ENCODE measurements at places on chromosomes 2 and 18.
A peak's percentile ranks its signal among the peaks of the same experiment; 100 is the strongest.

DNA sequence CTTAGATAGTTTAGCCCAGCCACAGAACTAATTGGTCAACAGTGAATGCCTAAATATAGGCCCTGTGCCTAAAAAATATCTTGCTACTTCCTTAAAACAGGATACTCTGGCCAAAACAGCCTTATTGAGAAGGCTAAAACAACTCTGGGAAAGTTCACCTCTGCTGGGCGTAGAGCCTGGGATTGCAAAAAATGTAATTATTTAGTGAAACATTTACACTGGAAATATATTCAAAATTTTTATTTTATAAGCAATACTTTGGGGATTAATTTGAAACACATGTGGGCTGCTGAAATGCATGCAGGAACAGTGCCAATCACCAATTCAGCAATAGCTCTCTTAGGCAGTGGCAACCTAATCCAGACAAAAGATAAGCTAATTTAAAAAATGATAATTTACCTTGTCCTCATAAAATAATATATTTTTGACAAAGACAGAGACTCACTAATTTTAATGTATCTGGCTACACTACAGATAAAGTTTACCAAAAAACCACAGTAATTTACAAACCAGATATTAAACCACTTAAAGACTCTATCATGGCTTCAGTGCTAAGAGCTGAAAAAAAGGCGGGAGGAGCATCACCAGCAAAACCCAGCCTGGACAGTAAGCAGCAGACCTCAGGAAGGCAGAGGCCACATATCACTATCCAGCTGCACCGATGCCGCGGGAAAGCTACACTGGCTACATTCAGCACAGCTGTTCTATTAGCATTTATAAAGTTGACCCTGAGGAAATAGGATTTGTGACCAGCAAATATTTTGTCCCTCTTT is 18.5 kb downstream of the TRAK2 start:
- peak; percentile 36 for DNase-seq

GRCh38 chr18:5868218-5868854 is 27.0 kb downstream of the TMEM200C start:
- DNase-seq = peak; percentile 55

DNA sequence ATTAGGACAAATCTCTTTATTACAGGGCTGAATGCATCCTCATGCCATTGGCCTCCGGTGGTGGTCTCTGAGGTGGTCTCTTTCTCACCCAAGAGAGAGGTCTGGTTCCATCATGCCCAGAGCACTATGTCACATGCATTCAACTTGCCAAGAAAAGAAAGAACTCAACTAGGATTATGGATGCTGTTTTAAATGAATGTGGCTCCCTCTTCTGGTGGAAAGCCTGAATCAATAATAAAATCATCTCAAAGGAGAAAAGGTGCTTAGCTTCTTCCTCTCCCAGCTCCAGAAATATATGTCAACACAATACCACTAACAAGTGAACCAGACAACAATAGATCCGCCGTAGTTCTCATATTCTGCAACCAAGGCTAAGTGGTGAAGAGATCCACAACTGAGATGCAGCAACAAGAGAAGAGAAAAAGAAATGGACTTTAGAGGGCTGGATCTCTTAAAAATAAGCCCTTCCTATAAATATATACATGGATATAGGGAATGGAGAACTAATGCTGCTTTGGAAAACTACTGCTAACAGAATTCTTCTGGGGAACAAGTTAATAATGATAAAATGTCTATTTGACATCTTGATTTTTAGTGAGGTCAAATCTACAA is 396.8 kb downstream of the NCKAP5 start:
- no peak for DNase-seq

DNA sequence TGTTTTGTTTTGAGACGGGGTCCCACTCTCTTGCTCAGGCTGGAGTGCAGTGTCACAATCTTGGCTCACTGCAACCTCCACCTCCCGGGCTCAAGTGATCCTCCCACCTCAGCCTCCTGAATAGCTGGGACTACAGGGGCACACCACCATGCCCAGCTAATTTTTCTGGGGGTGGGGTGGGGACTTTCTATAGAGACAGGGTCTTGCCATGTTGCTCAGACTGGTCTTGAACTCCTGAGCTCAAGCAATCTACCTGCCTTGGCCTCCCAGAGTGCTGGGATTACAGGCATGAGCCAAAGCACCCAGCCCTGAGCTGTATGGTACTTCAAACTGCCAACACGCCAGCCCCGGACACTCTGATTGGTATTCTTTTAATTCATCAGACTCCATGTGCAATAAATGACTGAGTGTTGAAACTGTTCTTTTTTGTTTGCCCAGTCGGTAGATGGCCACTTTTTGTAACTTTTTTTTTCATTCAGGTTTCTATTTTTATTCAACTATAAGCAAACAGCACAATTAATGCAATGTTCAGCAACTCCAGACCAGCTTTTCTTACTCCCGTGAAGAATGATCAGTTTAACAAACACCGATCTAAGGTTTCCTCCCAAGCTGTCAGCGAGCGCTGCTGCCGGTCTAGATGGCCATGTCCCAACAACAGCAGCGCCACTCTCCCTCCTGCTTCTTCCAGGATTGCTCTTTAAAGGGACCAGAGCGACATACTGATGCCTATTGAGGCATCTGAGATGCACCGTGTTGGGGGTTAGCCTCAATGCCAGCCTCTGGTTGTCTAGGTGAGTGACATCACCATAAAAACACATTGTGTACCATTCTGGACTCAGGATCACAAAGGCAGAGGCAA is 12.5 kb upstream of the TGOLN2 start:
- DNase-seq = no peak

GRCh38 chr2:28779001-28779400 is 27.4 kb downstream of the PPP1CB start:
- DNase-seq = no peak

GRCh38 chr2:37869771-37870170 is 55.3 kb upstream of the RMDN2 start:
- no peak for DNase-seq

GRCh38 chr18:26268454-26268853 is 42.2 kb downstream of the TAF4B start:
- no peak for DNase-seq

DNA sequence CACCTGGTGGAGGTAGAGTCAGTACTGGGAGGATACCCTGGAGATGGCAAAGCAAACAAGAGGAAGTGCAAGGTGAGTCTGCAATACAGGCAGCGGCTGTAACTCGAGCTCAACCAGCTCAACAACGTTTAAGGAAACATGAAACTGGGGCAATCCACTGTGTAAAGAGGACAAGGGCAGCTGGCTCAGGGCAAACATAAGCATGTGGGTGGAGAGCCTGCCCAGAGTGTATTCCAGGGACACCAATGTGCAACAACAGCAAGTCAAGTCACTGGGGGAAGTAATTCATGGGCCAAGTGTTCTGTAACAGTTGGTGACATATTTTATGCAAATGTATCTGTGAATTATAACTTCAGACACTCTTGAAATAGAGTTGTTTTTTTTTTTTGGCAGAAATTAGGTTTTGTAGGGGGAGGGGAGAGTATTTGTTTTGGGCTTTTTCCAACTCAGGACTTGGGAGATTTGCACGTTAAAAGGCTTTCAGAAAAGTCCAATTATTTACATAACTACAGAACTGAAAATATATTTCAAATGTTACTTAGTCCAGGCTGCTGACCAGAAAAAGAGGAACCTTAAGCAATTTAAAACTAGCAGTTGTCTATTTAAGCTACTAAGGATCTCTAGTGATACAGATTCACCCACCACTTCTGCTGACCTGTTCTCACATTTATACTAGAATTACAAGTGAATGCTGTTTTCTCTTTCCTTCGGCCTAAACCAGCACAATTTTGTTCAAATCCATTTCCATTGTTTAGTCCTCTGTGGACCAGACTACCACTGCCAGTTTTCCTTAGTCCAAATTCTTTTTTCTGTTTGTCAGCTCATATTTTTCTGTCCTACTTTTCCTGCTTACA is 18.6 kb downstream of the NRXN1 start:
- DNase-seq = no peak

DNA sequence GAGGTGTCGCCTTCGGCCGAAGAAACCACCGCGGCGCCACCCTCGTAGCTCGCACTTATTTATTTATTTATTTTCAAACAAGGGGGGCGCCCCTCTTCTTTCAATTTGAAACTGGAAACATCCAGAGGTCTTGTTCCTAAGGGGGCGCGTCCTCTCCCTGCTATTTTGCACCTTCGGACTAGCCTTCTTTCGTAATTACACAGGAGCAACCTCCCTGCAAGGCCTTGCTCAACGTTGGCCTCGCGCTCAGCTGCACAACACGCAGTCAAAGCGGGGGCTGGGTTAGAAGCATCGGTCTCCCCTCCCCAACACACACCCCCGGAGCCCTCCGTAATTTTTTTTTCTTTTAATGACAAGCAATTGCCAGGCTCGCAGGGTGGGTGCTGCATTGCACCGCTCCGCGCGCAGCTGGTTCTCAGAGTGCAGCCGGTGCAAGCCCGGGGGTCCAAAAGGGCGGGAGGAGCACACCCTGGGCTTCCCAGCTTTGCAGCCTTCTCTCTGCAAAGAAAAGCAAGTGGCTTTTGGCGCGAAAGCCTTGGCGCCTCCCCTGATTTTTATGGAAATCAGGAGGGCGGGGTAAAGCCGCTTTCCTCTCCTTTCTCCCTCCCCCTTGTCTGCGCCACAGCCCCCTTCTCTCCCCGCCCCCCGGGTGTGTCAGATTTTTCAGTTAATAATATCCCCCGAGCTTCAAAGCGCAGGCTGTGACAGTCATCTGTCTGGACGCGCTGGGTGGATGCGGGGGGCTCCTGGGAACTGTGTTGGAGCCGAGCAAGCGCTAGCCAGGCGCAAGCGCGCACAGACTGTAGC is at the start of gene MYCN:
Gene MYCN, plus strand, starts transcription at position 697 of the 807 bp plus-strand sequence. CDS start 1,515 bp downstream, outside the sequence.
- DNase-seq = no peak

GRCh38 chr2:24164416-24164973 is 10.4 kb upstream of the FAM228A start:
- DNase-seq = no peak

DNA sequence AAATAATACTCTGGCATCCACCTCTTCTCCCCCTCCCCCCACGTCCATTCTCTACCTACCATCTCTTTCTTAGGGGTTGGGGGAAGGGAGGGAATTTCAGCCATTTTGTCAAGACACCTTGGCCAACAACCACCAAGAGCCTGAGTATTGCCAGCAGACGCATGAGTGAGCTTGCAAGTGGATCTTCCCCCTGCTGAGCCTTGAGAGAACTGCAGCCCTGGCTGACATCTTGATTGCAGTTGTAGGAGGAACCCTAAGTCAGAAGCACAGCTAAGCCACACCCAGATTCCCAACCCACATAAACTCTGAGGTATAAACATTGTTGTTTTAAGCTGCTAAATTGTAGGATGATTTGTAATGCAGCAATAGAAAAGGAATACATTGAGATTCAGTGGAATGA is 165.6 kb downstream of the TMEFF2 start:
- DNase-seq = no peak

- DNase-seq = peak; percentile 62
Measured at GRCh38 chr18:48777026-48777743, 173.6 kb downstream of the SMAD7 start.

DNA sequence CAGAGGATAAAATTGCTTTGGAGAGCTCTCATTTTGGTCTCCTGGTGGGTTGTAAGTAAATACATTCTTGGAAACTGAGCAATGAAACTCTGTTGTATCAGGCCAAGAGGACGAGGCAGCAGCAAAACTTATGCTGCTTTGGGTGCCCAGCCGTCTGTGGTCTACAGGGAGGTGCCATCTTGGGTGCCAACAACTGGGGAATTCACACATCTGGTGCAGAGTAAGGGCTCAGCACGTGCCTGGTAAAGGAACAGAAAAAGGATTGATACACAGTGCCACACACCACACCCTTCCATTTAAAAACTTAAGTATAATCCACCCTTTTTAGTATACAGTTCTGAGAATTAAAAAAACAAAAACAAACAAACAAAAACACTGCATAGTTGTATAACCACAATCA is 221.9 kb downstream of the TSN start:
- no peak for DNase-seq

GRCh38 chr2:146295080-146295670 is 1549.7 kb upstream of the ACVR2A start:
- no peak for DNase-seq

GRCh38 chr2:60504049-60504448 is 49.4 kb downstream of the BCL11A start:
- peak; percentile 51 for DNase-seq

DNA sequence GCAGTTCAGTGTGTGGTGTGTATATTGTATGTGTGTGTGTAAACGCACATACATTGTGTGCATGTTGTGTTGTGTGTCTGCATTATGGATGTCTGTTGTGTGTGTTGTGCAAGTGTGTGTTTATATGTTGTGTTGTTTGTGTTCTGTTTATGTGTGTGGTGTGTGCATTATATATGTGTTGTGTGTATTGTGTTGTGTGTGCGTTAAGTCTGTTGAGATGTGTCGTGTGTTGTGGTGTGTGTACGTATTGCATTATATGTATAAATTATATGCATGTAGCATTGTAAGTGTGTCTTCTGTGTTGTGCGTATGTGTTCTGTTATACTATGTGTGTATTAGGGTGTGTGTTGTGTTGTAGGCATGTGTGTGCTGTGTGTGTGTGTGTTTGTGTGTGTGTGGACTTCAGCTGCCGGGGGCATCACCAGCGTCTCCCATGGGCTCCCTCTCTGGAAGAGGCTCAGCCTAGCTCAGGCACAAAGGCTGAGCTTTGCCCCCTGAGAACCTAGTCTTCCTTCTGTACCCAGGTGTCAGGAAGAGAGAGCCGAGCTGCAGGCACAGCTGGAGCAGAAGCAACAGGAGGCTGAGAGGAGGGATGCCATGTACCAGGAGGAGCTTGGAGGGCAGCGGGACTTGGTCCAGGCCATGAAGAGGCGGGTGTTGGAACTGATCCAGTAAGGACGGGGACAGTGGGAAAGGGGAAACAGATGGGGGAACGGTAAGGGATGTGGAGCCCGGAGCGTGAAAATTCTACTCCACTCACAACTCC is 13.7 kb downstream of the RUFY4 start:
- DNase-seq = no peak

- DNase-seq = no peak
Measured at GRCh38 chr2:162968306-162968705, 129.7 kb upstream of the KCNH7 start.

GRCh38 chr18:55592106-55592505 is 4.1 kb upstream of the TCF4 start:
- no peak for DNase-seq

DNA sequence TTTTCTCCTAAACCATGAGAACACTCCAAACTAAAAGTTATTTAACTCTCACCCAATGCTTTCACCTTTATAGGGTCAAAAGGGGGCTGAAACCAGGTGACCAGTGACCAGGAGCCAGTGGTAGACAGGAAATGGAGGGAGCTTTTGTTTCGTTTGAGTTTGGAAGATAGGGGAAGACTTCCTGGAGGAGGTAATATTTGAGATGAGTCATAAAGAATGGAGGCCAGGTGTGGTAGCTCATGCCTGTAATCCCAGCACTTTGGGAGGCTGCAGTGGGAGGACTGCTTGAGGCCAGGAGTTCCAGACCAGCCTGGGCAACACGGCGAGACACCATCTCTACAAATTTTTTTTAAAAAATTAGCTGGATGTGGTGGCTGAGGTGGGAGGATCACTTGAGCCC is 8.5 kb downstream of the FAM161A start:
- DNase-seq = no peak

- DNase-seq = no peak
Measured at GRCh38 chr2:63438181-63438580, 150.1 kb downstream of the WDPCP start.

- DNase-seq = no peak
Measured at GRCh38 chr2:204074456-204074855, 137.9 kb downstream of the ICOS start.
